Glomerular endothelial cell (primary cell): ENCODE measurements at places on chromosomes 3 and 15. TPM values are rescaled to one million over a fixed set of nuclear protein-coding genes. Genes with fewer than 3 reads are reported as not detected.

The ZNF609 gene
- total RNA-seq = 27.8 and 40.0 TPM in 2 replicates

DNA sequence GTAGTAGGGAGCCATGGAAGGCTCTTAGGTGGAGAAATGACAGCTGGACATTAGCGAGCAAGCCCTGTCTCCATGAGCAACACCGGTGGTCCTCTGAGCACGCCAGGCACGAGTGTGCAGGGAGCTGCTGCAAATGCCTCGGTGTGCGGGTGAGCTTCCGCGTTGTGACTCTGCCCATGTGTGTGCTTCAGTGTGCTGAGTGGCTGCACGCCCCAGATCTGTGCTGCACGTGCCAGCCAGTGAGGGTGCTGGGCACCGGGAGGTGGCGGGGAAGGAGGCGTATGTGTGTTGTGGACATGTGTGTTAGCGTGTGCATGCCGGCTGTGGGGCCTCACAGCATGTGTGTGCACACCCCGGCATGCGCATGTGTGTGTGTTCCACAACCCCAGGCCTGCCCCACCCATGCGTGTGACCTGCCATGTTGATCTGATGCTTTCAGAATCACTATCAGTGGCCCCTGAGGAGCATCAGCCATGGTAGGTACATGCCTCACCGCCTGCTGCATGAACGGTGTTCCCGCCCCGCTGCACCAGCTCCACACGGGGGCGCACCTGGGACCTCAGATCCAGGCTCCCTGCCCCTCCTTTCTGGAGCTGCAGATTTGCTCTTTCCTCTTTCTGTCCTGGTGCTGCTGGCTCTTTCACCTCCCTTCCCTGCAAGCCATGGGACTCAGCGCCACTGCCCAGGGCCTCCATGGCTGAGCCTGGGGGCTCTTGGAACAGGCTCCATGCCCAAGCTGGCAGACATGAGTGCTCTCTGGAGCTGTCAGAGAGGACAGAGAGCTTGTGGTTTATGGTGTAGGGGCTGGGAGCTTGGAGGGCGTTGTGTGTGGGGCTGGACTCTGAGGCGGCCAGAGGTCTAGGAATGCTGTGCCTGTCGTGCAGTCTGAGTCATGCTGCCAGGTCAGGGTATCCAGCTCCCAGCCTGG lies 169.4 kb downstream of the TBC1D2B start:
- no peak for DNase-seq

DNA sequence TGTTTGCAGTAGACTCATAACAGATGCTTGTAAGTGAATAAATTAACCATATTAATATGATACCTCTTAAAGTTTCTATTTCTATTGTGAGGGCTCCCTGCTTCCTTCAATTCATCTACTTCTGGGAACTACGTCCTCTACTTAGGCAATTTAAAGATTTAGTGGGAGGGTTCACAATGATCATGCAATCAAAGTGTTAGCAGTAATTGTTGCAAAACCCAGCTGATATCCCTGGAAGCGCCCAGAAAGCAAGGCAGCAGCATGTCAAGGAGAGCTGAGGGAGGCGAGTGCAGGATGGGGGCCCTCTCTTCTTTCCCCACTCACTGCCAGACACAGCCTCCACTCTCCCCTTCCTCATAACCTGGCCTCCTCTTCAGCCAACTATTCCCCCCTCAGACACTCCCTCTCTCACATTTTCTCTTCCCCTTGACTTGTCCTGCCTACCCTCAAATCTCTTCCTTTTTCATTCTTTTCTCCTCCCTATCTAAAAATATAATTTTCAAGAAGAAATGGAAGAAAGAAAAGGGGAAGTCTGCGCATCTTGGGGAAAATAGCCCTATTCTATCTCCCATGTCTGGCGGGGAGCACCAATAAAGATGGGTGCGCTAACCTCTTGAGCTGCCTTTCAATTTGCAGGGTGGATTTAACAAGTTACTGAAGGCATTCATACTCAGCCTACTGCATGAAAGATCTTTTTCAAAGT lies 6.6 kb downstream of the TMEM212 start:
- no peak for DNase-seq

The IL17RB gene
- total RNA-seq = not detected in 2 replicates

- DNase-seq = no peak
Observed at GRCh38 chr3:177579419-177579818, 382.1 kb upstream of the TBL1XR1 start.

DNA sequence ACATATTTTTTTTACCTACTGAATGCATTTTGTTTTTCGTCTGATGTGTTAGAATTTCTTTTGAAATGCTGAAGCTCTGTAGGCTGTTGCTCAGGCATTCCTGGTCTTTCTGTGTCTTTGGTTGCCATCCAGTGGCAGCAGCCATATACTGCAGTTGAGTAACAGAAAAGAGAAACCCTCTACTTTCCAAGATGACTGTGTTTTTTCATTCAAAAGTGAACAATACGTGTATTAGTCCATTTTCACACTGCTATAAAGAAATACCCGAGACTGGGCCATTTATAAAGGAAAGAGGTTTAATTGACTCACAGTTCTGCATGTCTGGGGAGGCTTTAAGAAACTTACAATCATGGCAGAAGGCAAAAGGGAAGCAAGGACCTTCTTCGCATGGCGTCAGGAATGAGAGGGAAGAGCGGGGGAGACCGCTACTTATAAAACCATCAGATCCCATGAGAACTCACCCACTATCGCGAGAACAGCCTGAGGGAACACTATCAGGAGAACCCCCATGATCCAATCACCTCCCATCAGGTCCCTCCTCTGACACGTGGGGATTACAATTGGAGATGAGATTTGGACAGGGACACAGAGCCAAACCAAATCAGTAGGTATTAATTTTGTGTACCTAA lies 4.7 kb upstream of the GOLGA8B start:
- DNase-seq = peak; percentile 56

DNA sequence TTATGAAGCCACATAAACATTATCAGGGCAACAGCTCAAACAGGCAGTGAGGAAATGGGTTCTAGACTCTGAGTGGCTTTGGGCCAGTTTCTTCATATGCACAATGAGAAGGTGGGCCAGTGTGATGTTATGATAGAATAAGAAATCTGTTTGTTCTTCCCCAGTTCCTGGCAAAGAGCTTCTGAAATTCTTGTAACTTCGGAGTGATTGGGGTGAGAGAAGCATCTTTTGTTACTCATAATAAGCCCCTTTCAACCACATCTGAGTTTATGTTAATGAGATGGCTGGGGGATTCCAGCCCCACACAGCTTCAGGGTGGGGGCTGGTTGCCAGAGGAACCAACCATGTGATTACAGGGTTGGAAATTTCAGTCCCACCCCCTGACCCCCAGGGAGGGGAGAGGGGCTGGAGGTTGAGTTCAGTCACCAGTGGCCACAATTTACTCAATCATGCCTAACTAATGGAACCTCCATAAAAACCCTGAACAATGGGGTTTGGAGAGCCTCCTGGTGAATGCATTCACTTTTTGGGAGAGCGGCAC lies 57.0 kb upstream of the FRMD4B start:
- DNase-seq = no peak
